Tongue (tissue), 3 donors: ENCODE measurements at places on chromosomes 5 and 9. TPM values are rescaled to one million over a fixed set of nuclear protein-coding genes. Genes with fewer than 3 reads are reported as not detected.

Gene HEMGN
- 4.1 TPM for total RNA-seq

Gene SPINK4
- total RNA-seq, result not detected

Gene SLC36A3
- total RNA-seq, result not detected

Gene VCAN
- total RNA-seq, result 393 TPM

Gene QRFP
- not detected for total RNA-seq

Gene ARID3C
- total RNA-seq, result 0.31 TPM

Gene CTXN3
- 4.6 TPM for total RNA-seq

DNA sequence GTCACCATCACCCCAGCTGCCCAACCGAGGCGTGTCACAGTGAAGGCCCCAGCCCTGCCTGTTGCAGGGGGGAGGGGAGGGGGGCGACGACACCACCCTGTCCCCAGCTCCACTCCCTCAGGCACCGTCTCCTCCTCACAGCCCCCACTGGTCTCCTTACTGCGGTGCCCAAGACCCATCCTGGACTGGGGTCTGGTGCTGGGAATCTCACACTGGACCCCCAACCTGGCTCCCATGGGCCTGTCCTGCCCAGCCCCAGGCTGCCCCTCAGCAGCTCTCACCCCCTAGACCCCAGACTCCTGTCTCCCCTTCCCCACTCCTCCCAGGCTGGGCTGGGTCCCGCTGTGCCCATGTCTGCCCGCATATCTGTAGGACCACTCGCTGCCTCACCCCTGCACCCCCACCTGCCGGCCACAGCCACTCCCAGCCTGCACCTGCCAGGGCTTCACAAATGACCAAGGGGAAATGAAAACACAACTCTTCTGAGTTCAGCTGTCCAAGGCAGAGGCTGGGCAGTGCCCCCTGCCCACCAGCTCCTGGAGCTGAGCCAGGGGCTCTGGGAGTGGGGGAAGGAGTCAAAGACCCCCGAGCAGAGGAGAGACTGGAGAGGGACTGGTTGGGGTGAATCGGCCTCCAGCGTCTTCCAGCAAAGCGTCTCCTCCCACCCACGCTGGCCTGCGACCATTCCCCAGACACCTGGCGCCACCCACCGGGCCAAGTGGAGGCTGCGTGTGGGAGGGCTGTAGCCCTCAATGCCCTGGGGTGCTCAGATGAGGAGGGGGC, 32.6 kb upstream of the EGFL7 start:
- DNase-seq, result peak; percentile 81

- DNase-seq, result no peak
Measured at GRCh38 chr5:2656206-2656605, 95.3 kb downstream of the IRX2 start.

GRCh38 chr5:113378514-113378913, 56.3 kb downstream of the TSSK1B start:
- DNase-seq, result no peak

DNA sequence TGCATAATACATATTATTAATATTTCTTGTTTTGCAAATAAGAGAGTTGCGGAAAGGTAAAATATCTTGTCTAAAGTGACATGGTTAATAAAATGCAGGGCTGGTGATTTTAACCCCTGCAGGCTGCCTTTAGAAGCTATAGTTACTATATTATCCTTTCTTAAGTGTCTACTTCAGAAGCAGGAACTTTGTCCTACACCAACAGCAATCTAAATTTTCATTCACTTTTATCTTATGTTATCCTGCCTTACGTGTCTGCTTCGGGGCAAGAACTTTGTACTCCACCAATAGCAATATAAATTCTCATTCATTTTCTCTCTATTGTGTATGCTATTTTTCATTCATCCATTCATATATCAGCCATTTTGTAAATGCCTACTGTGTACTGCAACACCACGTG, 719.5 kb downstream of the TLR4 start:
- no peak for DNase-seq

- DNase-seq, result no peak
Measured at GRCh38 chr9:134182554-134183085, 18.3 kb upstream of the RNU6ATAC start.

- peak; percentile 15 for DNase-seq
Measured at GRCh38 chr9:95609426-95609825, 92.7 kb upstream of the PTCH1 start.

DNA sequence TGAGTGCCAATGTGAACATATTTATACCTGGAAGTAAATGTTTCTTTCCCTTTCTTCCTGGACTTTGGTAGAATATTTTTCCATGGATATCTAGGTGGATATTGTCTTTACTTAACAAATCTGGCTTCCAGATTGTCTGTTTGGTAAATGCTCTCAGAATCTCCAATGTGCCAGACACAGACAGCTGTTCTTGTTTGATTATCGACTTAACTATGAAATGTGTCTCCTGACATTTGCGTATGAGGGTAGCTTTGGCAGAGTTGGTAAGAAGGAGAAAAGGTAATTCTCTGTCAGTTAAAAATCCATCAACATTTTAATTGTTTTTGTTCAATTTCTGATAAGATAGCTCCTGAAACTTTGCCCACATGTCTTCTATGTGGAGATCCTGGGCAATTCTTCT, 196.4 kb upstream of the NUDT12 start:
- DNase-seq, result no peak

DNA sequence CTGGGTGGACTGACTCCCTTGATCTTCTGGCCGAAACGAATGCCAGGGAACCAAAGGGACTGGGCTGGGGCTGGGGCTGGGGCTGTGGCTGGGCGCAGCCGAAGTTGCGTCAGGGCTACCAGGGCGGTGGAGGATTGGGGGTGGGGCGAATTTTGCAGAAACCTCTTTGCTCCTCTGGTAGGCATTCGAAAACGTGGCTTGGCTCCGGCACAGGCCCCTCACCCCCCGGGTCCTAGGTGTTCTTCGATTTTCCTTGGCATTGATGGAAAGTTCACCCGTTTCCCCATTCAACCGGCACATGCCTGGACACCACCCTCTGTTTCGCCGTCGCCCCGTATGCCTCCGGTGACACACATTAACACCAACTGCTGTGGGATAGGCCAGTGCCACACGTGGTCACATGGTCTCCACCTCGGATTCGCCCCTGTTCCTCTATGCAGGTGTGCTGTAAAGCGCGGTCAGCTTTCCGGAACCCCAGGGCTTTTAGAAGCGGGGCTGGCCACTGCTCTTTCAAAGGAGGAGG, 477.1 kb downstream of the SPATA31A7 start:
- DNase-seq, result no peak

GRCh38 chr9:81108391-81108790, 581.0 kb downstream of the TLE1 start:
- no peak for DNase-seq

DNA sequence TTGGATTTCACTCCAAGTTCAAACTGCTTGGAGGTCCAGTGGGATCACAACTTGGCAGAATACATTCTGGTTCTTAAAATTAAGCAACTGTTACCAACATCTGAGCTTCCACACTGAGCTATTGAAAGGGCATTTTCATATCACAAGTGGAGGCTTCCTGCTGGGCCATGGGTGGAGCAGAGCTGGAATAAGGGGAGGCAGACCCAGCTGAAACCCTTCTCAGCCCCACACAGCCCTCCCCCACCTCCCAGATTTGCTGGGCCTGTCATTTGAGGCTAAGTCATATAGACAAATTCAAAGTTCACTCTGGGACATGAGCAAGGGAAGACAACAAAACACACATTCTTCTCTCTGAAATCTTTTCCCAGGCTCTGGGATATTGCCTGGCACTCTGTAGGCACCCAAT, 79.9 kb downstream of the ACTL7B start:
- peak; percentile 82 for DNase-seq

GRCh38 chr5:26719803-26720202, 318.6 kb downstream of the CDH9 start:
- no peak for DNase-seq

DNA sequence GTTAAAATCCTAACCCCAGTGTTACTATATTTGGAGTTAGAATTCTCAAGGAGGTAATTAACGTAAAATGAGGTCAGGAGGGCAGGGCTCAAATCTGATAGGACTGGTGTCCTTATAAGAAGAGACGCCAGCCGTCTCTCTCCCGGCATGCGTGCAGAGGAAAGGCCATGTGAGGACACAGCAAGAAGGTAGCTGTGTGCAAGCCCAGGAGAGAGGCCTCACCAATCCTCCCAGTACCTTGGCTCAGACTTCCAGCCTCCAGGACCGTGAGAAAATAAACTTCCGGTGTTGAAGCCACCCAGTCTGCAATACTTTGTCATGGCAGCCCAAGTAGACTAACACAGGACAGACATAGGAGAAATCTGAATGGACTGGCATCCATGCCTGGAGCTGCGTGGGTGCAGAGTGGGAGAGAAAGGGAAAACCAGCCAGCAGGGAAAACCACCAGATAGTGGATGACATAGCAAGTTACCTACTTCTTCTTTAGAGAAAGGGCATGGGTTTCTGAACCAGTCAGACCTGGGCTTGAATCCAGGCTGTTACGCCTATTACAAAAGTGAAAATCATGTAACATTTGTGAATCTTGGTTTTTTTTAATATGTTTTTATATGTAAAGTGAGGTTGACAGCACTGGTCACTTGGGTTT, 89.2 kb downstream of the FSTL4 start:
- no peak for DNase-seq

GRCh38 chr5:91407204-91407603, 24.1 kb upstream of the ARRDC3 start:
- no peak for DNase-seq

DNA sequence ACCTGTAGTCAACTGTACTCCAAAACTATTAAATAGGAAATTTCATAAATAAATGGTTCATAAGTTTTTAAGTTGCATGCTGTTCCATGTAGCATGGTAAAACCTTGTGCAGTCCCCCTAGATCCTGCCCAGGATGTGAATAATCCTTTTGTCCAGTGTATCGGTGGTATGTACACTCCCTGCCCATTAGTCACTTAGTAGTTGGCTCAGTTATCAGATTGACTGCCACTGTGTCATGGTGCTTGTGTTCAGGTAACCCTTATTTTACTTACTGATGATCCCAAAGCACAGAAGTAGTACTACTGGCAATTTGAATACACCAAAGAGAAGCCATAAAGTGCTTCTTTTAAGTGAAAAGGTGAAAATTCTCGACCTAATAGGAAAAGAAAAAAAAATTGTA, 134.2 kb downstream of the RNF180 start:
- no peak for DNase-seq

- DNase-seq, result no peak
Measured at GRCh38 chr5:151903243-151903653, 21.4 kb downstream of the GLRA1 start.

- DNase-seq, result no peak
Measured at GRCh38 chr5:33235824-33236223, 204.9 kb upstream of the TARS1 start.

GRCh38 chr9:101311191-101311590, 73.6 kb downstream of the BAAT start:
- DNase-seq, result no peak

GRCh38 chr5:14447958-14448911, 133.4 kb upstream of the OTULINL start:
- DNase-seq, result no peak
